Neural crest cell (in vitro differentiated cells): ENCODE measurements at places on chromosomes 12 and 14.

DNA sequence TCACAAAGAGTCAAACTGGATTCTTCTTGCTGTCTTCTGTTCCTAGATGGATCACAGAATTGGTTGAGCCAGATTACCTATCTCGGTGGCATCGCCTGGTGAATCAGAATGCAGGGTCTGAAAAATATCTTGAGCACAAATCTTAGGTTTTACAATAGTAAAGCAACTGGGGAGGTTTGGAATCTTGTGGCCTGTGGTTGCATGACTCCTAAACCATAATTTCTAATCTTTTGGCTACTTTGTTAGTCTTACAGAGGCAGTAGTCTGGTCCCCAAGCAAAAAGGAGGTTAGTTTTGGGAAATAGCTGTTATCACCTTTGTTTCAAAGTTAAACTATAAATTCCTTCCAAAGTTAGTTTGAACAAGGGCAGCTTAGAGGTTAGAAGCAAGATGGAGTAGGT is 1488.5 kb upstream of the FLRT2 start:
- DNase-seq = no peak

- DNase-seq = no peak
These were observed 40.5 kb downstream of the PCNX1 start for GRCh38 chr14:70947739-70948138.

DNA sequence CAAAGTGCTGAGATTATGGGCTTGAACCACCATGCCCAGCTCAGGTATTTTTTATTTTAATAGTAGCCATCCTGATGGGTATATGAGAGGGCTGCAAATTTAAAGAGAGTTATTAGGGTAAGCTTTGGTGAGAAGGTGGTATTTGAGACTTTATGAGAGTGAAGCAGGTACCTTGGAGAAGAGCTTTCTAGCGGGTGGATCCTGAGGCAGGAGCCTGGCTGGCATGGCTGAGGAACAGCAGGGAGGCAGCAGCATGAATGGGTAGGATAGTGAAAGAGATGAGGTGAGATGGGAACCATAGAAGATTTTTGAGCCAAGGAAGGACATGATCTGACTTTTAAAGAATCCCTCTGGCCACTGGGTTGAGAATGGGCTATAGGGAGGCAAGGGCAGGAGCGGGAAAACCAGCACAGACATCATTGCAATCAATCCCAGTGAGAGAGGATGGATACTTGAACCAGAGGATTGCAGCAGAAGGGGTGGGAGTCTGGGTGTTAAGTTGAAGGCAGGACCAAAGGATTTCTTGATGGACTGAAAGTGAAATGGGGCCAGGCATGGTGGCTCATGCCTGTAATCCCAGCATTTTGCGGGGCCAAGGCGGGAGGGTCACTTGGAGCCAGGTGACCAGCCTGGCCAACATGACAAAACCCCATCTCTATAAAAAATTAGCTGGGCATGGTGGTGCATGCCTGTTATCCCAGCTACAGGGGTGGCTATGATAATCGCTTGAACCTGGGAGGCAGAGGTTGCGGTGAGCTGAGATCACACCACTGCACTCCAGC is 5.7 kb downstream of the SVOP start:
- DNase-seq = no peak

DNA sequence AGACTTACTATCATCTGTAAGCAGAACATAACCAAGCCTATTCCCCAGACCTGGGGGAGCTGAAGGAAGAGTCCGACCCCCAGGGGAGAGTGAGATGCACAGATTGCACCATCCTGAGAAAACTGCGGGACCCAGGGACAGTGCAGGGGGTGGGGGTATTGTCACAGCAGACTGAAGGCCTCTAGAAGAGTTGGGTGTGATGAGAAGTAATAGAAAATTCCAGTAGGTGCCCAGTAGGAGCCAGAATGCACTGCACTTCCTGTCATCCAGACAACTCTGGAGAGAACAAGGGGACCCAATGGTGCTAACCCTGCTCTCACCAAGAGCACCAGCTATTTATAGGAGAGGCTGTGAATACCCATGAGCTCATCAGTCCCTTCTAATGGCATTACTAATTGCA is 190.1 kb downstream of the BCL11B start:
- DNase-seq = no peak

- DNase-seq = no peak
These were observed 79.1 kb upstream of the EEA1 start for GRCh38 chr12:93008044-93008778.

DNA sequence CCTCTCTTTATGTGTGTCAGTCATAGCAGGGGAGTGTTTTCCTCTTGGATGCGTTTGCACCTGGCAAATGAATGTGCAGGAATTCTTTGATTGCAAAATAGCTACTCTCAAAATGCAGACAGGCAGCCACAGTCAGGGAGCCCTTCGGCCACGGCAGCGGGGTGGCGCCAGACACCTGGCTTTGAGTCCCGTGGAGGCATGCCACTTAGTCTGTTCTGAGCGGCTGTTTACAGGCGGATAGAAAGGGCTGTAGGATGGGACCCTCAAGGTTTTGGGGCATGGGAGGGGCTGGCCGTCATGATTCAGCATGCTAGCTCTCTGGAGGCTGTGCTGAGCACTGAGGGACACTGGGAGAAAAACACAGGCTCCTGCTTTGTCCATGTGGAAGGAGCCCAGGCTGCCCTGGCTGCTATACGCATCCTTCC is 117.1 kb downstream of the SLC25A47 start:
- peak; percentile 27 for DNase-seq

DNA sequence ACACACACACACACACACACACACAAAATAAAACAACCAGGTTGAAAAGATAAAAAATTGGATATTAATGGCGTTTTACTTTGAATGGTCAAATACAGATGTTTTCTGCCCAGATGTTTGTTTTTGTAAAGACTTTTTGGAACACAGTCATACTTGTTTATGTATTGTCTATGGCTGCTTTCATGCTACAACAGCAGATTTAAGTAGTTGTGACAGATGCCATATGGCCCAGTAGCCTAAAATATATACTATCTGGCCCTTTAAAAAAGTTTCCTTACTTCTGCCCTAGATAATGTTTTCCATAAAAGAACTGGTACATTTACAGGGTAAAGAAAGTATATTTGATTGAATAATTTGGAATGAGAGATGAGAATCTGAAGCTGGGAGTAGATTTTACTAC is 1362.8 kb upstream of the SEL1L start:
- no peak for DNase-seq

GRCh38 chr12:79415746-79416435 is 274.9 kb downstream of the PAWR start:
- no peak for DNase-seq

DNA sequence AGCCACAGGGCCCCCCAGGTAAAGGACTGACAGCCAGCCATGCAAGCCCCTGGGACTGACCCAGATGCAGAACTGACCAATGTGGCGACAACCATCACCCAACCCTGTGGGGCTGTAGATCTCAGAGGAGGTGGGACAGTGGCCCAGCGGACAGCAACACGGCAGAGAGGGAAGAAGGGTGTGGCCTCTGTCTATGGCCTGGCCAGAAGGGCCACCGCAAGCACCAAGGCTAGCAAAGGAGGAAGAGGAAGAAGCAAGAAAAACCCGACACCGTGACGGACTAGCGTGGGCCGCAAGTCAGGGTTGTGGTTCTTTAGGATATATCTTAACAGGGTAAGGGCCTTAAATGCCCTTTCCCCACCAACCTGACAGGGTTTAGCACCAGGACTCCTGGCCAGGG is 71.2 kb downstream of the ITPK1 start:
- no peak for DNase-seq

GRCh38 chr14:63840981-63841380 is 11.8 kb upstream of the SYNE2 start:
- no peak for DNase-seq

DNA sequence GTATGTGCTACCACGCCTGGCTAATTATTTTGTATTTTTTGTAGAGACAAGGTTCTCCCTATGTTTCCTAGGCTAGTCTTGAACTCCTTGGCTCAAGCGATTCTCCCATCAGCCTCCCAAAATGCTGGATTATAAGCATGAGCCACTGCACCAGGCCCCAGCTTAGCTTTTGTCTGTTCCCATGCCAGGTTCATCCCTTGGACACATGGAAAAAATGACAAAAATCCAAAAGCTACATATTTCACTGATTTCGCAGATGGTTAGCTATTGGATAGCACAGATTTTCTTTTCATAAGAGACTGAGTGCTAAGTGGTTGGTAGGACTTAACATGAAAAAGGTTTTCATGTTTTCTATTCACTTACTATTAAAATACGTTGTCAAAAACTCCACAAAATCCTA is 286.6 kb upstream of the KITLG start:
- DNase-seq = no peak

DNA sequence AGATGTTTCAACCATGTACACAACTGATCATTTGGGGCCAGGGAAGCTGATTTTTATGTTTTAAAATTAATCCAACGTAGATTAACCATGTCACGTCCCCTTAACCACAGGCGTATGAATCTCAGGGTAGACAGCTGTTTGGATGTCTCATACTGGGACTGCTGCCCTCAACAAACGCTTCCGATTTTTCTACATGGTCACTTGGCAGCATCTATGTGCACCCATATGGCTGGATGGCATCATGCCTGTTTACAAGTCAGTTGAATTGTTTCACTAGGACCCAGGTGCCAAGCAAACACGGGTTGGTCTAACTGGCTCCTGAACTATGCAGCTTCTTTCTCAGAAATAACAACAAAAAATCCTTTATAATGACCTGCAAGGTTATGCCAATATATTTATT is 393.8 kb downstream of the NPAS3 start:
- DNase-seq = no peak

- no peak for DNase-seq
These were observed 17.1 kb upstream of the YBX3 start for GRCh38 chr12:10740182-10740581.

GRCh38 chr14:49051328-49052060 is 534.7 kb downstream of the RPS29 start:
- no peak for DNase-seq

GRCh38 chr14:26394150-26394810 is 203.6 kb downstream of the NOVA1 start:
- DNase-seq = no peak

- no peak for DNase-seq
These were observed 34.6 kb upstream of the TUBA1C start for GRCh38 chr12:49230176-49230804.

DNA sequence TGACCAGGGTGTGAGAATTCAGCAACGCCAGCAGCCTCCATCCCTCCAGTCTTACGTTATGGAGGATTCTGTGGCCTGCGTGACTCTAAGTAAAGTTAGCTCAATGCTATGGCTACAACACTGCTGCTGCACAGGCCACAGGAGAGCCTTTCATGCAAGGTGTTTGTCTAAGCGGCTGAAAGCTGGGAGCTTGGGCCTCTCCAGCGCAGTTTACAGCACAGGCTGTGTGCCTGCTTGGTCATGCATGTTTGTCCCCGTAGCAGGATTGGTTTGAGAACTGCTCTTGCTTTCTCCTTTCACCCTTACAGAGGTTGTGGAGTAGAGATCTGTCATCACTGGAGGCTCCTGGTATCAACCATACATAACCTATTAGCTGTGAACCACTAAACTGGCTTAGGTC is 113.1 kb upstream of the TMCC3 start:
- no peak for DNase-seq

DNA sequence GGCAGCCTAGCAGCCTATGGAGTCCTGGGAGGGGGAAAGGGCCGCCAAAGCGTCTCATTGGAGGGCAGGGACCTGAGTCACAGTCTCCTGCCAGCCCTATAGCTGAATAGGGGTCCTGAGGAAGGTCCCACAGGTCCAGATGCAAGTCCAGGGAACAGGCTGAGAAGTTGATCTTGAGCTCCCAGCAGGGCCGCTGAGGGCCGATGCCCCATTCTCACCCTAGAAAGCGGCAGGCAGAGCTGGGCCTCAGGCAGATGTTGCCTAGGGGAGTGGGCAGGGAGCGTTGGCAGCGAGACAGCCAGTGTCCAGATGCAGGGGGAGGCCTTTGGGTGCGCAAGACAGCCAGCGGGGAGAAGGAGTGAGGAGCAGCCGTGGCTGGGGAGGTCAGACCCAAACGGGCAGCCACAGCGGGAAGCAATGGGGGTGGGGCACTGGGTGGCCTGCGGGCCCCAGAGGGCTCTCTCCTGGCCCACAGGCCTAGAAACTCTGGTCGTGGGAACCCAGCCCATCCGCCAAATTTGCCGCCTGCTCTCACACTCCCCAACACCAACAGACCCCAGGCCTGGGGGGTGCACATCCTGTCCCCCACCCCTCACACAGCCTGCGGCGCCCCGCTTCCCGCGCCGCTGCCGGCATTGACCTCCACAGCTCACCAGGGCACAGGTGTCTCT is 1.1 kb downstream of the HDAC7 start:
- no peak for DNase-seq

GRCh38 chr14:105491366-105491973 is 424 bp downstream of the TEDC1 start:
- DNase-seq = peak; percentile 86

DNA sequence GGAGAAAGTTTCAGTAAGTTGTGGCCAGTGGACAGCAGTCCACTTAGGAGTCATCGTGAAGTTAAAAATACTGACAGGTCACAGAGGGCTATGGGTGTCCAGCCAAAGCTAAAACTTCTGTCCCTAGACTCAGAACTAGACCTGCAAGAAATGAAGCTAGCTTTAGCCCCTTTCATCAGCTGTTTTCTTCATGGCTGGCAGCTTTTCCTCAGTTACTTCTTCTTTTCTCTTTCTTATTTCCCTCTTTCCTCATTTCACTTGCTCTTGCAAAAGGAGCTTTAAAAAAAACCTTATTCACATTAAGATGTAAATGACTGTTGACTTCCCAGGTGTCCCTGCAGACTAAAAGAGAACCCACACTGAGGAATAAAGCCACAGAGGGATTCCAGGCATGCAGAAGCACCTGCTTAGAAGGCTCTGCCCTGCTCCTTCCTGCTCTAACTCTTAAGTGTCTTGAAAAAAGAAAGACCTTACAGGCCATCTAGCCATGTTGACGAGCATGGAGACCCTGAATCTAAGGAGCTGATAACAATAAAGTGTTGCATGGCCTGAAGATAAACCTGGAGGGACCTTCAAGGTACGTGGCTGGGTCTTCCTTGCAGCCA is 69.7 kb upstream of the CCND2 start:
- no peak for DNase-seq

DNA sequence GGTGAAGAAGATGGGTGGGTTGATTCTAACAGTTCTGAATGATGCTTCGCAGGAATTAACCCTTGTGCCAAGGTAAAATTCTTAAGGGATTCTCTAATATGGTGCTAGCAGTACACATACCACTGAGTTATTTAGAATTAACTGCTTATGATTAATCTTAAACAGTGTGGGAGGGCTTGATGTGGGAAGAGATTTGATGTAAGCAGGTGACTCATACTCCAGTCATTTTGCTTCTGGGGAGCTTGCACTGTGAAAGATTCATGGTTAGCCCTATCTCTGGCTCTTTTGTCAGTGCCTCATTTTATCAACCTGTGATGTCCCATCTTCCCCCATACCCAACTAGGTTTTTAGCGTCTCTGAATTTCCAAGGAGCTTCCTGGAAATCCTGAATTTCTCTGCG is 83.8 kb downstream of the NRXN3 start:
- no peak for DNase-seq
